ENCODE measurements at places on chromosomes 12 and 14.

DNA sequence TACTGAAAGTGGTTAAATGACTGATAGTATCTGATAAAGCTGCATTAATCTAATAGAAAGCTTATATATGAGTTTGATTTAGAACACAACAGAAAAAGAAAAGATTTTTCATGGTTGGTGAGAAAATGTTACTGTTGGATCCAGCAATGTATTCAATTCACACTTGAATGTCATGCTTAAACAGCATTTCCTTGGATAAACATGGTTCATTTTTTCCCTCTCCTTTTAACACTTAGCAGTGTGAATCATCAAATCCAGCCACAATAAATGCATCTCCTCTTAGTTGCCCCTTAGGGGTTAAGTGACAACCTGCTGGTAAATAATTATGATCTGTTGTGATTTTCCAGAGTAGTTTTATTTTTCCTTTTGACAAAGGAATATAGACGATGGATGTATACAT, 74.9 kb upstream of the GRIP1 start:
- no peak for DNase-seq

- DNase-seq: no peak
Measured at GRCh38 chr14:65446159-65446558, 33.6 kb downstream of the FUT8 start.

GRCh38 chr12:15278816-15279658, 43.3 kb upstream of the PTPRO start:
- DNase-seq: no peak

DNA sequence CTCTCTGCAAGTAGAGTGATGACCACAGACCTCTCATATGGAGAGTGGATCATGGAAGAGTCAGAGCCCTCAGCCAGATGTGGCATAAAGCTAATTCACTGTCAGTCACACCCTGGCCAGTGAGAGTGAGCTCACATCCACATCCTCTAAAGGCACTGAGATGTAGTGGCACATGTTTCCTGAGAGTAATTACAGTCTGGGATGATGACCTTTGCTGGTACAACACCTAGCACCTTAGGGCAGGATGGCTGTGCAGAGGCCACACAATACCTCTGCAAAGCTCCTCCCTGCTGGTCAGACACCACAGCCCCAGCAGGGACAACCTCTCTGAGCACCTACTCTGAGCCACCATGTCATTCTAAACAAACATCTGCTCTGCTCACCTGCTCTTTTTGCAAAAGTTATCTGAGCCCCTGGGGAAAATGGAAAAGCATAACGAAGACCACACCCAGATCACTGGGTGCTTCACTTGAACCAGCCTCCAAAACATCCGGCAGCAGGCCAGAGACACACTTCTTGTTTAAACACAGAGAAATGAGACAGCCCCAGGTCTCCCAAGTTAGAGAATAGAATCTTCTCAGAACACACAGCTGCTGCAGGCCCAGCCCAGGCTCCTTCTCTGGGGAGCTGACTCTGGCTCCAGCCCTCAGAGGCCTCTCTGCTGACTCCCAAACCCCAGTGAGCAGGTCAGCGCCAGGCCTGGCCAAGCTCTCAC, 30.3 kb downstream of the PITPNM2 start:
- DNase-seq: no peak

All from AML-193 (cell line).